Hair follicle dermal papilla cell (primary cell): ENCODE measurements at places on chromosomes 2 and 18. TPM values are rescaled to one million over a fixed set of nuclear protein-coding genes. Genes with fewer than 3 reads are reported as not detected.

Gene RAB31
- total RNA-seq: 44.4 and 53.4 TPM in 2 replicates

Gene IL36A
- total RNA-seq: not detected in 2 replicates

Gene PLA2R1
- 30.8 and 37.5 TPM in 2 replicates for total RNA-seq

Gene RAPGEF4
- total RNA-seq: 0.61 and 2.8 TPM in 2 replicates

Gene PRKAG3
- 0.16 TPM in 1 of 2 replicates, not detected in the other for total RNA-seq

Gene FRZB
- 0.32 and 0.73 TPM in 2 replicates for total RNA-seq

Gene FAM110C
- under 0.01 TPM in 1 of 2 replicates, not detected in the other for total RNA-seq

Gene CYP26B1
- 10.2 and 21.3 TPM in 2 replicates for total RNA-seq

Gene PGAP1
- total RNA-seq: 9.2 and 12.0 TPM in 2 replicates

Gene SLC16A14
- under 0.01 TPM in 1 of 2 replicates, not detected in the other for total RNA-seq

Gene VWA3B
- not detected in 2 replicates for total RNA-seq

Gene TXNDC2
- total RNA-seq: under 0.01 and 0.12 TPM in 2 replicates
